Putamen (tissue), 1 donor: ENCODE measurements at places on chromosomes 1 and 21.

GRCh38 chr1:5868931-5869500 is 123.2 kb downstream of the NPHP4 start:
- DNase-seq: no peak

DNA sequence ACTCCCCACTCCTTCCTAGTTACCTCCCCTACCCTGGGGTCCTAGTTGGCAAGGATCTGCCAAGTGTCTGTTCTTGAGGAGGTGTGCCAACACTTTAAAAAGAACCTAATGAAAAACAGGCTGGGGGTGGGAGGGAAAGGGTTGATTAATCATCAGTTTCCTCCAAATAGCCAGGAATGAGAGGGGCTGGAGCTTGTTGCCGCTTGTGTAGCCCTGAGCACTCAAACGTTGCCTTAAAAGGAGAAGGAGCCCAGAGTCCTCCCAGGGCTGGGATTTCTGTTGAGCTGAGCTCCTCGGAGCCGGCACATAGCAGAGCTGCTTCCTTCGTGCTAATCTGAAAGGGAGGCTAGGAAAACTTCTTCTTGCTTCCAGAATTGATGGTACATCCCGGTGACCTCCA is 15.9 kb downstream of the SHISA4 start:
- no peak for DNase-seq

DNA sequence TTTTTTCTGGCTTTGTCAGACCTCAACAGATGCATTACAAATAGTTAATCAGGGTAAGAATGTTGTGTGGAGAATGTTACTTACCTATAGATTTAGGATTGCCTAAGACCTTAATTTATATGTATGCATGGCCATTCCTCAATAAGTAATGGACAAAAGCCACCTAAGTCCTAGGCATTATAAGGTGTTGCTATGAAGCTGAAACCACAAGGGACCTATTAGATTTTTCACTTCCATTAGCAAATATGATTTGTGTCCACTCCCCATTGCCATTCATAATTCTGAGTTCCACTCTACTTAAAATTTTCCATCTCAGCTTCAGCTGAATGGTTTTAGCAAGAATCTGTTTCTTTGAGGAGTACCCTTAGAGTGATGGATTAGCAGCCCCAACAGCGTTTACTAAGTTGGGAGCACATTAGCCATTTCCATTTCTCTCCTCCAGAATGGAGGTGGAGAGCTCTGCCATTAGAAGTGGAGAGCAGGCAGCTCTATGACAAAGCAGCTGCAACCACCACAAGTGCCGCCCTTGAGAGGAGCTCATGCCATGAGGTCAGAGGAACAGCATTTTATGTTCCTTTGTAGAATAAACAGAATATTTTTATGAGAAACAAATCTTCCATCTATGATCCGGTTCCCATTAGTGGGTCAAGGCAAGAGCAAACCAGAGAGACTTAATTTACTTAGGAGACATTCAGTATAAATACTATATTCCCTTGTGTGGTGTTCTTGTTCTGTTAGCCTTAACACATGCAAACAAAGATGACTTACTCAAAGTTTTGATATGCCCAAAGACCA is 28.9 kb upstream of the C1orf87 start:
- DNase-seq: no peak

DNA sequence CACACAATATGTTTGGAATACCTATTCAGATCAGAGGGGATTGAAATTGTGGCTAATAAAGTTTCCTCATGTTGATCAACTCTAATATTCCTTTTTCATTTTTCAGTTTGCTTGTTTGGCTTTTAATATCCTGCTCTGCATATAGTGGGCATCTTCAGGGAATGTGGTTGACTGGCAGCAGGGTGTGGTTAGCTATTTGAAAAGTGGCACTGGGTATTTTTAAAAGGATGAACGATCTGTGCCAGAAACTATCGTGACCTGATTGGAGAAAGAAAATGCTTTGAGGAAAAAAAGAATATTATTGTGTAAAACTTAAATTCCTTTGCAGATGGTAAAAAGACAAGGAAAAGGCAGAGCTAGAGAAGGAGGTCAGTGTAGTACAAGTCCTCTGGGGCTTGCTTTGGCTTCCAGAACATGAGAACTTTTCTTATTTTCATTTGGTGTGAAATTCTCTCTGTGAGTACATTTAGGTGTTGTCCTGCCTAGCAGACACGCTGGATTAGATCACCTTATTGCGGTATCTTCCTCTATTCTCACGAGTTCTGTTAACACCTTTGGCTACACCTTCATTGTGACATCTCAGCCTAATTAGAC is 329.7 kb upstream of the SNX7 start:
- no peak for DNase-seq

DNA sequence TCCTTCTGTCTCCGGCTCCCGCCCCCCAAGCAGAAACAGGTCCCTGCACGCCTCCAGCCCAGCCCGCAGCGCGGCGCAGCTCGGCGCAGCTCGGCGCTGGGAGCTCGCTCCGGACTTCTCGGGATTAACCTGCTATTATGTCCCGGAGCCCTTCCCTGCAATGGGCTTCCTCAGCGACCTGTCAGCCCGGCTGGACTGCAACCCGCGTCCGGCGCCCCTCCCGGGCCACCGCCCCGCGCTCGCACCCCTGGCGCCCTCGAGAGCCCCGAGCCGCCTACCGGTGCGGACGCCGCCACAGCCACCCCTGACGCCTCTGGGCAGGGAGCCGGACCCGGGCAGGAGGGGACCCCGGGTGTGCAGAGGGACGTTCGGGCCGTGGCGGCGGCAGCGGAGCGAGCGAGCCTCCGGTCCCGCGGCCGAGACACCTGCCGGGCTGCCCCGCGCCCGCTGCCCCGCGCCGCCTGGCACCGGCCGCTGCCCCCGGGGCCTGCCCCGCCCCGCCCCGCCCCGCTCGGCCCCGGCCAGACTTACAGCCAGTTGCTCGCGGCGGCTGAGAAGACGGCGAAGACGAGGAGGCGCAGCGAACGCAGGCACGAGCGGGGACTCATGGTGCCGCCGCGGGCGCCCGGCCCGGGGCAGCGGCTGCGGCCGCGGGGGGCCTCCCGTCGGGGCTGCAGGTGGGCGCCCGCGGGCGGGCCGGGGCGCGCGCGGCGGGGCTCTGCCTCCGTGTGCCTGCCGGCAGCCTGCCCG is 407 bp downstream of the WNT4 start:
- DNase-seq: no peak

GRCh38 chr21:33377221-33377920 is 25.8 kb upstream of the IFNGR2 start:
- DNase-seq: no peak

- peak; percentile 85 for DNase-seq
These were observed 515.9 kb downstream of the PLPP3 start for GRCh38 chr1:56063461-56063860.

GRCh38 chr21:33951276-33952178 is 35.9 kb upstream of the ATP5PO start:
- no peak for DNase-seq
